ENCODE measurements at places on chromosomes 16 and 17.

DNA sequence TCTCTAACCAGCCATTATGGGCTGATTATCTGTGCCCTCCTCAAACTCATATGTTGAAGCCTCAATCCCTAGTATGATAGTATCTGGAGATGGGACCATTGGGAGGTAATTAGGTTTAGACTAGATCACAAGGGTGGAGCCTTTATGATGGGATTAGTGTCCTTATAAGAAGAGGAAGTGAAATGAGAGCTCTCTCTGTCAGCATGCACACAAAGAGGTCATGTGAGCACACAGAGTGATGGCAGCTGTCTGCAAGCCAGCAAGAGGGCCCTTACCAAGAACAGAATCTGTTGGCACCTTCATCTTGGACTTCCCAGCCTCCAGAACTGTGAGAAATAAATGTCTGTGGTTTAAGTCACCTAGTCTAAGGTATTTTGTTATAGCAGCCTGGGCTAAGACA, 101.9 kb downstream of the PCTP start:
- no peak overlapping the region for H3K27ac ChIP-seq
- H3K4me3 ChIP-seq = no peak overlapping the region
- no peaks in the 10 kb centered on the region for H3K4me1 ChIP-seq
- no peak for DNase-seq
- no peaks in the 10 kb centered on the region for H3K27me3 ChIP-seq

- H3K27ac ChIP-seq = no peak overlapping the region
- H3K27me3 ChIP-seq = peaks cover 12% of the 10 kb centered on the region
- peak; percentile 60 for DNase-seq
- peaks cover 14% of the 10 kb centered on the region for H3K4me1 ChIP-seq
- no peaks in the 10 kb centered on the region for H3K36me3 ChIP-seq
Measured at GRCh38 chr16:57092786-57093411, 516 bp downstream of the CPNE2 start.

DNA sequence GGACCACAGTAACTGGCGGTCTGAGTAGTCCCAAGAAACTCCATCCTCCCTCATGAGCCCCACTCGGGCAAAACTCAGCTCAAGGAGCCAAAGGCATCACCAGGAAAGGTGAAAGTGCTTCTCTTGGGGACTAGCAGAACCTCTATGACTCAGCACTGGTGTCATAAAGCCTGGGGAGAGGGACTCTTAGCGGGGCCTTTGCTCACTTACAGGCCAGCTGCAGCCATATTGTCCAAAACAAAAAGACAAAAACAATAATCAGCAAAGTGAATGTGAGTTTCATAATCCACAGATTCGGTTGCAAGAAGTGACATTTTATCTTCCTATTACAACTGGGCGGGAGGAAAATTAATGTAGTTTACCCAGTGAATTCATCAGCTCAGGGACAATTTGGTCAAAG, at the start of gene TEKT5:
TSS of gene TEKT5 (minus strand) at position 101 of the 400 bp plus-strand sequence. CDS start at position 44, 57 bp downstream.
- DNase-seq = no peak
- no peaks in the 10 kb centered on the region for H3K4me1 ChIP-seq
- H3K36me3 ChIP-seq = no peaks in the 10 kb centered on the region
- peaks cover 7% of the 10 kb centered on the region for H3K27me3 ChIP-seq
- H3K4me3 ChIP-seq = no peak within 1 kb of the TSS
- H3K27ac ChIP-seq = no peak within 1 kb of the TSS

DNA sequence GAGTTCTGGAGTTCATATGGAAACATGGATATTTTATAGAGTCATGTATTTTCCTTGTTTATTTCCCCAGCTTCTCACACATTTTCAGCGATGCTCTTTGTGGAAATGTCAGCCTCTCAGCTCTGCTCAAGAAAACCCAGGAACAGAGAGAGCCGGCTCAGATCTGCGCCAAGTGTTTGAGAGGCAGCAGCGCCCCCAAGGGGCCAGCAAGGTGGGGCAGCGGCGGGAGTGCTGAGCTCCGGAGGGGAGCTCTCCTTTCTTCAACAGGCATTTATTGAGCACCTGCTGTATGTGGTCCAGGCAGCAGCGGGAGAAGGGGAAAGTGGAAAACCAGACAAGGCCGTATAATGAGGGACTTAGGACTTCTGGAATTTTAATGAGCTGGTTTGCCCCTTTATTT, 421.1 kb upstream of the C16orf82 start:
- DNase-seq = peak; percentile 62
- no peak overlapping the region for H3K4me3 ChIP-seq
- peaks cover 8% of the 10 kb centered on the region for H3K4me1 ChIP-seq
- no peak overlapping the region for H3K27ac ChIP-seq
- no peaks in the 10 kb centered on the region for H3K36me3 ChIP-seq
- H3K27me3 ChIP-seq = peaks cover 5% of the 10 kb centered on the region

DNA sequence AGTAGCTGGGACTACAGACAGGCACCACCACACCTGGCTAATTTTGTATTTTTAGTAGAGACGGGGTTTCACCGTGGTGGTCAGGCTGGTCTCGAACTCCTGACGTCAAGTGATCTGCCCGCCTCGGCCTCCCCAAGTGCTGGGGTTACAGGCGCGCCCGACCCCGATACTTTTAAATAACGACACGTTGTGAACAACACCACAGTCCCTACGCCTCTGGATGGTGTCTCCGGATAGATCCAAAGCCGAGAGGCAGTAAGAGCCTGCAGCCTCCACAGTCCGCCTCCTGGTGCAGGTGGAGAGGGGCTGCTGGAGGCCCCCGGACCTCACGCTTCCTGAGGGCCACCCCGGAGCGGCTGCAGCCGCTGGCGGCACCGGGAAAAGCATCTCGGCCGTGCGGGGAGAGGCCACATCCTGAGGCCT, 741 bp upstream of the TLCD3A start:
- peak; percentile 23 for DNase-seq
- peaks cover 3% of the 10 kb centered on the region for H3K27me3 ChIP-seq
- H3K27ac ChIP-seq = peak overlapping the region; percentile 42

DNA sequence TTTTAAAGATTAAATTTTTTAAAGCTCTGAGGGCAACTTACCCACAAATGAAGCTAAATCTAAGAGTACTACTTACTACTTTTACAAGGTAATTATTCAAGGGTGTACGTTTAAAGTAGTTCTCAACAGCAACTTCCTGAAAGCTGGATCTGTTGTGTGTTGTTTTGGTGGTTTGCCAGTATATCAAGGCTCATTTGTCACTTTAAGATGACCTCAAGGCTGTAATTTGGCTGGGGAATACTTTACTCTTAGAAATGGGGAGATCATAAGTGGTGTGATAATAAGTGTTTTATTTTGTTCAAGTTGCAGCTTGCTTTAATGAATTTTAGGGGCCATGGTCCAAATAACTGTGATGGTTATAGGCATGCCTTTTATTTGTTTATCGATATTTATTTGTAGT, 30.4 kb downstream of the AP2B1 start:
- DNase-seq = no peak
- no peaks in the 10 kb centered on the region for H3K4me1 ChIP-seq
- no peak overlapping the region for H3K4me3 ChIP-seq
- peaks cover 11% of the 10 kb centered on the region for H3K36me3 ChIP-seq
- no peak overlapping the region for H3K27ac ChIP-seq

GRCh38 chr16:77037696-77038347, 153.2 kb upstream of the MON1B start:
- no peak overlapping the region for H3K4me3 ChIP-seq
- H3K4me1 ChIP-seq = no peaks in the 10 kb centered on the region

- H3K27ac ChIP-seq = no peak overlapping the region
- peaks cover 20% of the 10 kb centered on the region for H3K27me3 ChIP-seq
- no peaks in the 10 kb centered on the region for H3K36me3 ChIP-seq
- peaks cover 4% of the 10 kb centered on the region for H3K4me1 ChIP-seq
Measured at GRCh38 chr17:8109661-8110455, 8.5 kb downstream of the ALOXE3 start.

DNA sequence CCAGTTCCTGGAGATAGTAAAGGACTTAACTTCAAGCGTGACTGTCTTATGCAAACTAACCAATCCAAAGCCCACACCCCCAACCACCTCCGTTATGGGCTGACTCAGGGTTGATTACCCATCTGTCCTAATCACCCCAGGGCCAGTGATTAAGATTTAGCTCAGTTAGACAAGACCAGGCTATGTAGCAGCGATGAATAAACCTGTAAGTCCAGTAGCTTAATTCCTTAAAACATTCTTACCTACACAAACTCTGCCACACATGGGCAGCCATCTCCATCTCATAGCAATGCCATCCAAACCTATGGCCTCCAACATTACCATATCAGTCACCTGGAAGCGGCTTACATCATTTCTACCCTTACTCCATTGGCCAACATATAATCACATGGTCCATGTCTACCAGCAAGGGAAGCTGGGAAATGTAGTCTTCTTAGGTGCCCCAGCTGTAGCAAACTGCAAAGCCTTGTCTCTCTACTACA, 266.7 kb downstream of the SHISA9 start:
- no peak for DNase-seq
- H3K27me3 ChIP-seq = peaks cover 6% of the 10 kb centered on the region
- no peak overlapping the region for H3K27ac ChIP-seq
- no peaks in the 10 kb centered on the region for H3K4me1 ChIP-seq
- H3K36me3 ChIP-seq = no peaks in the 10 kb centered on the region

GRCh38 chr16:58863042-58863441, 128.9 kb upstream of the GOT2 start:
- no peaks in the 10 kb centered on the region for H3K4me1 ChIP-seq
- H3K27me3 ChIP-seq = peaks cover 4% of the 10 kb centered on the region
- no peak overlapping the region for H3K4me3 ChIP-seq
- H3K27ac ChIP-seq = no peak overlapping the region

GRCh38 chr16:81190667-81191066, 47.8 kb upstream of the BCO1 start:
- peaks cover 7% of the 10 kb centered on the region for H3K27me3 ChIP-seq
- no peak overlapping the region for H3K4me3 ChIP-seq
- no peaks in the 10 kb centered on the region for H3K4me1 ChIP-seq

- no peak overlapping the region for H3K4me3 ChIP-seq
- H3K27ac ChIP-seq = no peak overlapping the region
Measured at GRCh38 chr17:74453665-74454196, 12.7 kb upstream of the CD300A start.

GRCh38 chr17:36849871-36850348, 87.4 kb upstream of the LHX1 start:
- H3K36me3 ChIP-seq = no peaks in the 10 kb centered on the region
- peak; percentile 58 for DNase-seq
- no peak overlapping the region for H3K4me3 ChIP-seq
- peaks cover 11% of the 10 kb centered on the region for H3K27me3 ChIP-seq
- H3K4me1 ChIP-seq = peaks cover 51% of the 10 kb centered on the region
- H3K27ac ChIP-seq = peak overlapping the region; percentile 44

DNA sequence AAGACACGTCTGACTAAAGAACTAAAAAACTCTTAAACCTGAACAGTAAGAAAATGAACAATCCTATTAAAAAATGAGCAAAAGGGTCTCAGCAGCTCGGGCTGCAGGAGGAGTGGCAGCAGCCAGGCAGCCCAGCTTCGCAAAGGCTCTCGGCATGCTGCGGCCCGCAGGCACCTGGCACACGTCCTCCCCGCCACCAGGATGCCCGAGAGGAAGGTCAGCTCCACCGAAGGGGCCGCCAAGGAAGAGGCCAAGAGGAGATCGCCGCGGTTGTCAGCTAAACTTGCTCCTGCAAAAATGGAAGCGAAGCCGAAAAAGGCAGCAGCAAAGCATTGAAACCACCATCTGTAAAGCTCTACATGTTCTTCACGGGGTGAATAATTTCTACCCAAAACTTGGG, 173.5 kb downstream of the BCAS3 start:
- H3K27ac ChIP-seq = no peak overlapping the region
- no peaks in the 10 kb centered on the region for H3K27me3 ChIP-seq
- peaks cover 2% of the 10 kb centered on the region for H3K4me1 ChIP-seq
- H3K4me3 ChIP-seq = no peak overlapping the region

- H3K36me3 ChIP-seq = peaks cover 42% of the 10 kb centered on the region
- H3K27me3 ChIP-seq = no peaks in the 10 kb centered on the region
- no peak overlapping the region for H3K4me3 ChIP-seq
- H3K27ac ChIP-seq = peak overlapping the region; percentile 66
- peaks cover 85% of the 10 kb centered on the region for H3K4me1 ChIP-seq
Measured at GRCh38 chr16:22356930-22357634, 17.3 kb downstream of the CDR2 start.

GRCh38 chr17:32849879-32850278, 27.0 kb downstream of the MYO1D start:
- no peaks in the 10 kb centered on the region for H3K4me1 ChIP-seq
- H3K4me3 ChIP-seq = no peak overlapping the region
- no peaks in the 10 kb centered on the region for H3K36me3 ChIP-seq
- H3K27me3 ChIP-seq = peaks cover 6% of the 10 kb centered on the region
- H3K27ac ChIP-seq = no peak overlapping the region

- peak overlapping the region; percentile 79 for H3K4me3 ChIP-seq
- peak overlapping the region; percentile 88 for H3K27ac ChIP-seq
- peak; percentile 65 for DNase-seq
- no peaks in the 10 kb centered on the region for H3K36me3 ChIP-seq
- no peaks in the 10 kb centered on the region for H3K27me3 ChIP-seq
Measured at GRCh38 chr17:77433385-77434135, 292.8 kb downstream of the SEC14L1 start.

GRCh38 chr16:76204249-76204648, 73.0 kb upstream of the CNTNAP4 start:
- no peak overlapping the region for H3K27ac ChIP-seq
- no peak for DNase-seq
- H3K36me3 ChIP-seq = no peaks in the 10 kb centered on the region
- H3K27me3 ChIP-seq = no peaks in the 10 kb centered on the region
- H3K4me1 ChIP-seq = no peaks in the 10 kb centered on the region

GRCh38 chr16:72835086-72835485, 212.8 kb downstream of the ZFHX3 start:
- peaks cover 10% of the 10 kb centered on the region for H3K27me3 ChIP-seq
- H3K36me3 ChIP-seq = no peaks in the 10 kb centered on the region
- no peak overlapping the region for H3K4me3 ChIP-seq

Measured in activated naive CD8-positive, alpha-beta T cell treated with anti-CD3 and anti-CD28 coated beads, Interleukin-2, amount 50 U/mL, for 24 hours (primary cell).